WTC11 (cell line): ENCODE measurements at places on chromosomes 4 and X.
A peak's percentile ranks its signal among the peaks of the same experiment; 100 is the strongest.

GRCh38 chrX:140500441-140500840 is 4.4 kb downstream of the SOX3 start:
- peaks cover 31% of the 10 kb centered on the region for H3K4me1 ChIP-seq
- H3K36me3 ChIP-seq: no peaks in the 10 kb centered on the region
- H3K4me3 ChIP-seq: peak overlapping the region; percentile 68
- H3K27ac ChIP-seq: no peak overlapping the region
- H3K27me3 ChIP-seq: peaks cover 51% of the 10 kb centered on the region

GRCh38 chr4:4627111-4627510 is 85.3 kb upstream of the STX18 start:
- peaks cover 5% of the 10 kb centered on the region for H3K4me1 ChIP-seq
- no peaks in the 10 kb centered on the region for H3K27me3 ChIP-seq
- no peak overlapping the region for H3K27ac ChIP-seq
- peak; percentile 32 for DNase-seq
- H3K4me3 ChIP-seq: no peak overlapping the region
- no peaks in the 10 kb centered on the region for H3K36me3 ChIP-seq

DNA sequence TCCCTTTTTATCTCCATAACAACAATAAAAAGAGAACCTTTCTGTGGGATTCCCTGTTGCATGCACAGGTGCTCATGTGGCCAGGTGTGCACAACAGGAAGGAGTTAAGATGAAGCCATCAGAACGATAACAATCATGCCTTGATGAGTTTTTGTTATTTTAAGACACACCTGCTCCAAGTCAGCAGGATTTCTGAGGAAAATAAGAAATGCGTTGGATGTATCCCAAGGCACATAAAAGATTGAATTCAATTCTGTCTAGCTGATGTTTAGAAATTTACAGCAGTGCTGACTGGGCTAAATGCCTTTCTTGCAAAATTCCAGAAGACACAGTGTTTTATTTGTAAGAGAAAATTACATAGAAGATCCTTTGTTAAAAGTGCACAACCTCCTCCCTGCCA is 1678.2 kb downstream of the ARAP2 start:
- peaks cover 12% of the 10 kb centered on the region for H3K4me1 ChIP-seq
- peaks cover 3% of the 10 kb centered on the region; the same call in 1 of the 2 replicates for H3K36me3 ChIP-seq
- H3K4me3 ChIP-seq: no peak overlapping the region

DNA sequence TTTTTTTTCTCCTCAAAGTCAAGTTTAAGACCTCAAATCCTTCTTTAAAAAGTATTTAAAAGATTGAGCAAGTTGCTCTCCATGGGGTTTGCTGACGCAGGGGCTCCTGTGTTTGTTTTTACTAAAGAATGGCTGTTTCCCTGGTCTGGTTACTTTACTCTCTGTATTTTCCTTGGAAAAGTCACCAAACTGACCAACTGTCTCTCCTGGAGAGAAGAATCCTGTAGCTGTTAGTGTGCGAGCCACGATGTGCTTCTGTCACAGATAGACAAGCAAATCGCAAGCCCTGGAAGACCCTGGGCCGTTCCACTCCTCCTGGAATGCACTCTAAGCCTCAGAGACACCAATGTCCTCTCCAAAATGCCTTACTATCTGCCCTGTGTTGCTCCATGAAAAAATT is 212.1 kb downstream of the CHIC2 start:
- DNase-seq: no peak
- H3K4me3 ChIP-seq: no peak overlapping the region
- peak overlapping the region; percentile 22; the same call in 1 of the 2 replicates for H3K27ac ChIP-seq
- no peaks in the 10 kb centered on the region for H3K36me3 ChIP-seq
- H3K4me1 ChIP-seq: peaks cover 13% of the 10 kb centered on the region
- no peaks in the 10 kb centered on the region for H3K27me3 ChIP-seq

DNA sequence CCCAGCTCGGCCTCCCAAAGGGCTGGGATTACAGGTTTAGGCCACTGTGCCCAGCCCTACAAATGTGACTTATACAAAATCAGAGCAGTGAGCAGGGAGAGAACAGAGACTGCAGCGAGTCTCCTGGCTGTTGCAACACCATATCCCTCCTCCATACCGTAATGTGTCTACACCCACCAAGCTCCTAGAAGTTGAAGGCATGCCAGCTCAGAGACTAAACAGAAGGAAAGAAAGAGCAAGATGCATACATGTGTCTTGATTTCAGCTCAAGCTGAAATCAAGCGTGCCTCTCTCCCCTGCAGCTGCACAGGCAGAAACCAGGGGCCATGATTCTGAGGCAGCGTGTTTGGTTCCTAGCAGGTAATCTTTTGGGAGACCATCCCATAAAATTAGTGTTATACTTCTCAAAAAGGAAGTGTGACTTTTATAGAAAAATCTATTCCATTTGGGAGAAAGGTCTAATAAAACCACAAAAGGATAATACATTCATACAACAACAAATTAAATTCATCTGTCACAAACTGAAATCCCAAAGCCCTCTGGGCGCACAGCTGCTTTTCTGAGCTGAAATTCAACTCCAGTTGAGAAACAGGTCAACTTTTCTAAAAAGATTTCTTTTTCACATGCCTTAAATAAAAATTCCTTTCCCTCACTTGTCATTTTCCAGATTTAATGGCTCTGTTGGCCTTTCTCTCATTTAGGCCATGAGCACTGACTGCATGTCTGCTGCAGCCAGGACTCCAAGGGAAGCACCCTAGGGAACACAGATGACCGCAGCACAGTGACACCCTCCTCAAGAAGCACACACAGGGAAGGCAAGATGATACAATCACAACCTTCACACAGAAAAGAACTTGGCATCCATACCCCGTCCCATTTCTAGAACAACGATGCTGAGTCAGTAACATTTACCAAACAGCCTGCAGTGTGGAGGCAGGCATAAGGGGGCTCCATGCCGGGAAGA is 34.4 kb downstream of the AFAP1 start:
- H3K4me3 ChIP-seq: no peak overlapping the region
- no peak for DNase-seq
- H3K4me1 ChIP-seq: peaks cover 85% of the 10 kb centered on the region
- H3K36me3 ChIP-seq: no peaks in the 10 kb centered on the region
- H3K27ac ChIP-seq: peak overlapping the region; percentile 94

- no peak for DNase-seq
- H3K27ac ChIP-seq: no peak overlapping the region
- H3K4me1 ChIP-seq: peaks cover 17% of the 10 kb centered on the region
- peaks cover 45% of the 10 kb centered on the region for H3K27me3 ChIP-seq
- H3K36me3 ChIP-seq: no peaks in the 10 kb centered on the region
- no peak overlapping the region for H3K4me3 ChIP-seq
These were observed 124.4 kb upstream of the SLC34A2 start for GRCh38 chr4:25531272-25531671.

DNA sequence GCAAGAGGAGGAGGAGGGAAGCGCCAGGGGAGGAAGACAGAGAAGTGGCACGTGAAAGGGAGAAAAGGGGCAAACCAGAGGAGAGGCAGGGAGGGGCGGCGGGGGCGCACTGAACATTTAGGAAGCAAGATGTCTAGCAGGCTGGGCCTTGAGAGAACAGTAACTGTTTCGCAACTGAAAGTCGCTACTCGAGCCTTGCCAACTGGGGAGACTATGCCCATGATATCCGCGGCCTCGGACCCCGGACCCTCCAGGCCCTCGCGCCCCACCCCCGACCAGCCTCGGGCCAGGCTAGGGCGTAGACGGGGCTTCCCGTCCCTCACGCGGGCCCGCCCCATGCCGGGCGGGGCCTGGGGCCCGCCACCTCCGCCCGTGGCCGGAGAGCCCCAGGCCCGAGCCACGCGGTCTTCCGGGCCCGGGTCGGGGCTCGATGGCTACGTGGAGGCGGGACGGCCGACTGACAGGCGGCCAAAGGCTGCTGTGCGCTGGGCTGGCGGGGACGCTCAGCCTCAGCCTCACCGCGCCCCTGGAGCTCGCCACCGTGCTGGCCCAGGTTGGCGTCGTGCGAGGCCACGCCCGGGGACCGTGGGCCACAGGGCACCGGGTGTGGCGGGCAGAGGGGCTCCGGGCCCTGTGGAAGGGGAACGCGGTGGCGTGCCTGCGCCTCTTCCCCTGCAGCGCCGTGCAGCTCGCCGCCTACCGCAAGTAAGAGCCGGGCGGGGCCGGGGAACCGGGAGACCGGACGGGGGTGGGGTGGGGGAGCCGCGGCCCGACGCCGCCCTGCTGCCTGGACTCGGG is at the start of gene SLC25A43:
Gene SLC25A43 (plus strand): TSS at position 363 of the 798 bp plus-strand sequence. CDS start 68 bp downstream, at position 431.
- H3K36me3 ChIP-seq: no peaks in the 10 kb centered on the region
- peak within 1 kb of the TSS; percentile 73 for H3K4me3 ChIP-seq
- peaks cover 19% of the 10 kb centered on the region for H3K27me3 ChIP-seq
- H3K4me1 ChIP-seq: peaks cover 15% of the 10 kb centered on the region
- no peak within 1 kb of the TSS for H3K27ac ChIP-seq
- DNase-seq: peak; percentile 29

GRCh38 chrX:132855780-132856341 is 102.6 kb downstream of the HS6ST2 start:
- H3K27ac ChIP-seq: no peak overlapping the region
- no peaks in the 10 kb centered on the region for H3K36me3 ChIP-seq
- no peak overlapping the region for H3K4me3 ChIP-seq
- H3K27me3 ChIP-seq: no peaks in the 10 kb centered on the region
- peaks cover 9% of the 10 kb centered on the region; the same call in 1 of the 2 replicates for H3K4me1 ChIP-seq

- no peaks in the 10 kb centered on the region for H3K27me3 ChIP-seq
- H3K4me3 ChIP-seq: no peak overlapping the region
- H3K27ac ChIP-seq: no peak overlapping the region
- DNase-seq: no peak
- H3K4me1 ChIP-seq: no peaks in the 10 kb centered on the region
These were observed 62.0 kb downstream of the PHKA1 start for GRCh38 chrX:72652082-72652481.
